Activated CD4-positive, alpha-beta T cell treated with anti-CD3 and anti-CD28 coated beads for 4 hours (primary cell): ENCODE measurements at places on chromosomes 16 and 17.
A peak's percentile ranks its signal among the peaks of the same experiment; 100 is the strongest.

GRCh38 chr17:57535249-57535966 is 209.7 kb downstream of the CCDC182 start:
- no peak for DNase-seq

DNA sequence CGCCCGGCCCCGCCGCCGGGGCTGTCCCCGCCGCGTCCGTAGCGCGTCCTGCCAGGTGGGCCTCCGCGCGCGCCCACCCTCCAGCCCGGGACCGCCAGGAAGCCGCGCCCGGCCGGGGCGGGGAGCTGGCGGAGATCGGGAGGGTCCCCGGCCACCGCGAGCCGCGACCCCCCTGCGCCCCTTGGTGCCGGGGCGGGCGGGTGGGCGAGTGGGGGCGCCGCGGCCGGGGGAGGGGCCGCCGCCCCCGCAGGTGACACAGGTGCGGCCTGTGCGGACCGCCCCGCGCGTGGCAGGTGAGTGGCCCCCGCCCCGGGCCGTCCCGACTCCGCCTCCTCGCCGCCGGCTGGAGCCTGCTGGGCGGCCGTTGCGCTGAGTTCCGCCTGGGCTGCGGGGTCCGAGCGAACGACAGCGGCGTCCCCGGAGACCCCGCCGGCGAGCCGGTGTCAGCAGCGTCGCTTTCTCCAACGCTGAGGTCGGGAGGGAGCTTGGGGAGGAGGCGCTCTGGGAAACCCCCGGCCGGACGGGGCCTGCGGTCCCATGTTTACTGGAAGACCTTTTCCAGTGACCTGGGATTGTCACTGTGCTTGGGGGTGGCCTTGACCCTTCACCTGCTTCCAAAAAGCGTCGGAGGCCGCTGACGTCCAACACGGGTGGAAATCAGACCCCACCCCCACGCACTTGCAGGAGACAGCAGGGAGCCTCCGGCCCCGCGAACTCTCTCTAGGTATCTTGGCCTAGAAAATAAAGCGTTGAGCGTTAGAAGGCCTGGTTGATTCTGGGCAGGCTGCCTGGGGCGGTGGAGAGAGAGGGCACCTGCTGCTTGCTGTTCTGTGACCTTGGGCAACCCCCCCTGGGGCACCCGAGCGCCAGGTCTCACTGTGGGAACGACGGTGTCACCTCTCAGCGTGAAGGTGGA is 542 bp downstream of the KLHL36 start:
- peak; percentile 34 for DNase-seq

- no peak for DNase-seq
Measured at GRCh38 chr17:57553991-57554825, 190.9 kb downstream of the CCDC182 start.

- no peak for DNase-seq
Measured at GRCh38 chr17:18994631-18995030, 9.9 kb downstream of the FAM83G start.

DNA sequence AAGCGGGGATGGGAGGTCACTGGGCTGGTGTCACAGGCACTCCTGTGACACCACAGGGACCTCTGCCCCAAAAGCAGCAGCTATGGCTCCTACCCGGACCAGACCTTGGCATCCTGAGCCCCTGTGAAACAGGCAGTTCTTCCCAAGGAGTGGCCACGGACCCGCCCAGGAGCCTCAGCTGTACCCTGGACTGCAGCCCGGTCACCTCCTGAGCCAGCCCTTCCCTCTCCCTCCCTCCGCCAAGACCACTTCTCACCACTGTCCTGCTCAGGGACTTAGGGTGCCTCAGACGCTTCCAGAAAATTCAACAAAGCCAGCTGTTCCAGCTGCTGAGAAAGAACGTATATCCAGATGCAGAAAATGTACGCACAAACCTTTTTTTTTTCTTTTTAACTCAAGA is 13.9 kb upstream of the NCBP3 start:
- DNase-seq: no peak

DNA sequence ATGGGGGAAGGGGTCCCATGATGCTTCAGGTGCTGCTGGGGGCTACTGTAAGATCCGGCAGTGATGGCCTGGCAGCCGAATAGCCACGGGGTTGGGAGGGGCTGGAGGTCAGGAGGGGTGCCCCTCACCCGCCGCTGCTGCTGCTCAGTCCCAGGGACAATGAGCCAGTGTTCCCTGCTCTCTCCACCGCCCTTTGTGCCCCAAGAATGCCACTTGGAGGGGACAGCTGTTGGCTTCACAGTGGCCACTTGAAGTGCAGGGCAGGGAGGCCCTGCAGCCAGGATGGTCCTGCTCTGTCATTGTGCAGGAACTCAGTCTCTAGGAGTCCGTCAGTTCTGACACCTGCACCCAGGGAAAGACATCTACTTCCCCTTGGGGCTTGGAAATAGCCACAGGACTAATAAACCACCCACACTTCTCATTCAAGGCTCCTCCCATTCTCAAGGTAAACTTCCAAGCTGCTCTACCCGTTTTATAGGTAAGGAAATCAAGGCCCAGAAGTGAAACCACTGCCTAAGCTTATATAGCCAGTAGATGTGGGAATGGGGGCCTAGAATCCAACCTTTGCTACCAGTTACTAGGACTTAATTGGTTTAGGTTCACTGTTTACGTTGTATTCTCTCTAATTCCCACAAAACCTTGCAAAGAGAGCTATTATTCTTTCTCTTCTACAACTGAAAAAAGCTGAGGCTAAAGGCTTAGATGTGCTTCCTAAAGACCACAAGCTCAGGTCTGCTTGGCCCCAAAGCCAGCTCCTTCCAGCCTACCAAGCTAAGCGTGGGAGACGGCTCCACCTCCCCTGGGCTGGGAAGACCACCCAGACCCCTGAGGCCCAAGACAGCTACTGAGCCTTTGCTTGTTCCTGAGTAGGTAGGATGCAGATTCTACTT is 6.2 kb upstream of the CPSF4L start:
- DNase-seq: no peak

DNA sequence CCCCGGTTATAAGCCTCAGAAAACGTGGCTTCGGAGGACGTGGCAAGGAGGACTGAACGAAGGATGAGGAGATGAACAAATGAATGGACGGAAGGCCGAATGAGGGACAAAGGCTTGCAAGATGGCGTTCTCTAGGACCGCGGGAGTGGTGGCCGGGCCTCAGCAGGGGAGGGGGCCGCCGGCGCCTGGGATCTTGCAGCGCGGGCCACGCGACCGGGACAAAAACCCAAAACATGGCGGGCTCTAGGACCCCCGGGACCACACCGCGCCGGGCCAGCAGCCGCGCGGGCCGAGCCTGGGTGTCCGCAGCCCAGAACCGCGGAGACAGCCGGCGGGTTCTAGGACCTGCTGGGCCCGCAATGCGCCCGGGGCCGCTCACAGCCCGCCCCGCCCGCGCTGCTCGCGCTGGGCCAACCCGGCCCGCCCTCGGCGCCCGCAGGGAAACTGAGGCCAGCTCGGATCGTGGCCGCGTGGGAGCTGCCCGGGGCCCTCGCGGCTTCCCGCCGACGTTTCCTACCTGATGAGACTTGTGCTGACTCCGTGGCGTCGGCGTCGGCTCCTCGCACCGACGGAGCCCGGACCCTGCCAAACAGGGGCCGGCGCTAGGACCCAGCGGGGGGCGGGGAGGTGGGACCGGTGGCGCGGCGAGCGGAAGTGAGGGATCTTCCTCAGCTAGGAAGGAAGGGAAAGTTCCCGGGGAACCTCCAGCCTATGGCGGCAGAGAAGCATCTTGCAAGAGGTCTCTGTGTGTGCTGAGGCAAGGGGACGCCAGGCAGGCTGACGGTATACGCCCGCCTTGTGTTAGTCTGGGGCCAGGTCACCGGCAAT is 684 bp downstream of the ZNF668 start:
- DNase-seq: peak; percentile 84

GRCh38 chr16:85513180-85513579 is 99.9 kb upstream of the GSE1 start:
- DNase-seq: no peak

DNA sequence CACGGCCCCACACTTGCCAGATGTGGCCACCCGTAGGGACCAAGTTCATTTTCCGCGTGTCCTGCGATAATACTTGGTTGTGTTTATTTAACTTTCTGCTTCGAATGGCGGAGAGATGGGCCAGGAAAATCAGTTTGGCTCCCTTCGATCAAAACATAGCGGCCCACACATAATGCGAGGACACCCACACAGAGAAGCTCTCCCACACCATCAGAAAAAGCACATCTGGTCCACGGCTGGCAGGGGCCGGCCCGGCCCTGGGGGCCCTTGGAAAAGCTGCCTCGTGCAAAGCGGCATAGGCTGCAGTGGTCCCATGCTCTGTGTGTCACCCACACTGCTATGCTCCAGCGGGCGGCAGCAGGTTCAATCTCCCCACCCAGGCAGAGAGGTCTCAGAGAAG is 46.9 kb downstream of the ZNF423 start:
- no peak for DNase-seq

DNA sequence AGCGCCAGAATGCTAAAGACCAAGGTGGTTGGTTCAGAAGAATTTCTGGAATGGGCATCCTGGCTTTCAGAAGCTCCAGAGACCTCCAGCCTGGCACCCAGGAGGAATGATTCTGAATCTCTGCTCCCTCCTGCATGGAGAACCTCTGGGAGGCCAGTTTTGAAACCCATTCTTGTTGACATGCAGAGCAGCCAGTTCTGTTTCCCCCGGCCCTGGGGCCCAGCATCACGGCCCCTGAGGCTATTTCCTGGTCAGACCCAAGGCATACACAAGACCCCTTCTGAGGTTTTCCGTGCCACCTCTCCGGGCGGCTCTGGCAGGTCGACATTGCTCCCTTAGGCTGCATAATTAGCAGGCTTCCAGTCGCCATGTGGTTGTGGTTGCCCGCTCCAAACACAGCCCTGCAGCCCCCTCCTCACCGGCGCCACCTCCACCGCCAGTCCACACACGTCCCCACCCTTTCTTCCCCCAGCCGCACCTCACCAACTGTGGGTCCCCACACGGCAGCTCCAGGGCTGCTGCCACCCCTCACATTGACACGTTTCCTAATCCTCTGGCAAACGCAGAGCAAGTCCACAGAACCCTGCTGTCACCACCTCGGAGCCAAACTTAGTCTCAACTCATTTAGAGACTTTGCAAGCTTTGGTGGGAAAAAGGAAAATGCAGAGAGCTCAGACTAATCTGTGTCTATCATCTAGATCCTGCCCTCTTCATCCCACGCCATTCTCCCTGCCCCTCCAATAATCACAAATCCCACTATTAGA is 367.1 kb downstream of the SOX9 start:
- no peak for DNase-seq

GRCh38 chr17:39357986-39358385 is 43.4 kb downstream of the FBXL20 start:
- DNase-seq: no peak

DNA sequence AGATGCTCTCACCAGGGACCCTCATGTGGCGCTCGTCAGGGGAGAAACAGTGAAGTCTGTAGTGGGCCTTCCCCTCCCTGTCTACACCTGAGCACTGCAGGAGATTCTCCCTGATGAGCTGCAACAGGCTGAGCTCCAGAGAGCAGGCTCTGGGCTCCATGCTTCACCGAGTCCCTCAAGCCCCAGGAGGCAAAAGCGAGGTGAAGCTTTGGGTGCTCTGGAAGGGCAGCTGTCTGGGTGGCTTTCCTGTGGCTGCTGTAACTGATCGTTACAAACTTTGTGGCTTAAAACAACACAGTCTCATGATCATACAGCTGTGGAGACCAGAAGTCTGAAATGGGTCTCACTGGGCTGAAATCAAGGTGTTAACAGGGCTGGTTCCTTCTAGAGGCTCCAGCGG is 12.1 kb upstream of the CD300LD start:
- no peak for DNase-seq

DNA sequence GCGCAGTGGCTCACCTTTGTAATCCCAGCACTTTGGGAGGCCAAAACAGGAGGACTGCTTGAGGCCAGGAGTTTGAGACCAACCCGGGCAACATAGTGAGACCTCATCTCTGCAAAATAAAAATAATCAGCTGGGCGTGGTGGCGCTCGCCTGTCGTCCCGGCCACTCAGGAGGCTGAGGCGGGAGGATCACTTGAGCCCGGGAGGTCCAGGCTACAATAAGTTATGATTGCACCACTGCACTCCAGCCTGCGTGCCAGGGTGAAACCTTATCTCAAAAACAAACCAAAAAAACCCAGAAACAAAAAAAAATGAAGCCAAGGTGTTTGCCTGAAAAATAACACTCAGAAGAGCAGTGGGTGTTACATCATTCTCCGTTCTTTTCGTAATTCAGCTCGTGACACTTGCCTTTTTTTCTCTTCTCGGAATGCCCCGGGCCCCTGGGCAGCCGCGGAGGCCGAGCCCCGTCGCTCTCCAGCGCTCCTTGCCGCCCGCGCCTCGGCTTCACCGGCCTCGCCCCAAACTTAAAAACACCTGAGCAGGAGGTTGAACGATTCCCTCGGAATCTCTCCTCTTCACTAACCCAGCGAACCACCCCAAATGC is 17.0 kb downstream of the PRCD start:
- peak; percentile 38 for DNase-seq

GRCh38 chr17:27846042-27846655 is 45.8 kb upstream of the NOS2 start:
- peak; percentile 8 for DNase-seq

- DNase-seq: no peak
Measured at GRCh38 chr17:4453812-4454591, 20.3 kb downstream of the SPNS3 start.

GRCh38 chr16:73016488-73016830 is 31.5 kb downstream of the ZFHX3 start:
- no peak for DNase-seq

- DNase-seq: no peak
Measured at GRCh38 chr16:62977876-62978275, 941.6 kb upstream of the CDH8 start.

DNA sequence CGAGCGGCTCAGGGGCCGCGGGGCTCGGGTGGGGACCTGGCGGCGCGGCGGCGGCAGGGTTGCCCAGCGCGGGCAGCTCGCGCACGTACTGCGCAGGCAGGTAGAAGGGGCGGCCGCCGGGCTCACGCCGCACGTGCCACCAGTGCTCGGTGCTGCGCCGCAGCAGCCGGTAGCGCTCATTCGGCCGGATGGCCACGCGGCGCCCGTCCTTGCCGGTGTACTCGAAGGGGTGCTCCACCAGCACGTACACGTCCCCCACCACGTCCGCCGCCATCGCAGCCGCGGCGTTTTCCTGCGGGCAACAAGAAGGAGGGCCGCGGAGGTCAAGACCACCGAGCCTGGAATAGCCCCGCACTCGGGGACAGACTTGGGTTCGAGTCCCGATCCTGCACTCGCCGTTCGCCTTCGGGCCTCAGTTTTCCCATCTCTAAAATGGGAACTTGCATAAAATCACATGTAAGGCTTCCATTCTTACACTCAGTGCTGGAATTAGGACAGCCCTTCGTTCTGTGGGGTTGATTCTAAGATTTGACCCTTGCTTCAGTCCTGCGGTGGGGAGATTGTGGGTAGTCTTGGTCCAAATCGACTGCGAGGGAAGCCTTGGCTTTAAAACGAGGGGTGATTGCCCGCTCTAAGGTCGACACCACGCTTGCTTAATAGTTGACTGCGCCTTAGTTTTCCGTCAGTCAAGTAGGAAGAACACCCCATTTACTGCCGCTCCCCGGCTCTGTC is 2.5 kb downstream of the ARHGAP27 start:
- DNase-seq: no peak
